ENCODE measurements at places on chromosomes 5 and 9.
A peak's percentile ranks its signal among the peaks of the same experiment; 100 is the strongest.

- DNase-seq: peak; percentile 86
Observed at GRCh38 chr9:109107402-109108240, 12.1 kb downstream of the TMEM245 start.

DNA sequence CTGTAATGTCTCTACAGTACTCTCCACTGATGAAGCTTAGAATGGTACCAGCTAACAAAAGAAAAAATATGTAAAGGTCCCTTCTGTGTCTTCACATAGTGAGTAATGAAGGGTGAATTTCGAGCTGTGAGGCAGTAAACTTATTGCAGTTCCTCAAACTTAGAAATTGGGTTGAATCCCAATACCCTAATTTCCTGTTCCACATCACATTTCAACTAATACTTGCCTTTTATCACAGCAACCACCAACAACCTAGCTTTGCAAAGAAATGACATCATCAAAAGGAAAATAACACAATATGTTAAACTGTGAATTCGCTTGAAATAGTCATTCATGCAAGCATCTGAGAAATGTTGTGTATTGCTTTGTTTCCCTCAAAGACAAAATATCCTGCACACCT, 9.4 kb upstream of the TNFAIP8 start:
- DNase-seq: no peak

GRCh38 chr5:180175015-180175431, 34.0 kb downstream of the RASGEF1C start:
- no peak for DNase-seq

DNA sequence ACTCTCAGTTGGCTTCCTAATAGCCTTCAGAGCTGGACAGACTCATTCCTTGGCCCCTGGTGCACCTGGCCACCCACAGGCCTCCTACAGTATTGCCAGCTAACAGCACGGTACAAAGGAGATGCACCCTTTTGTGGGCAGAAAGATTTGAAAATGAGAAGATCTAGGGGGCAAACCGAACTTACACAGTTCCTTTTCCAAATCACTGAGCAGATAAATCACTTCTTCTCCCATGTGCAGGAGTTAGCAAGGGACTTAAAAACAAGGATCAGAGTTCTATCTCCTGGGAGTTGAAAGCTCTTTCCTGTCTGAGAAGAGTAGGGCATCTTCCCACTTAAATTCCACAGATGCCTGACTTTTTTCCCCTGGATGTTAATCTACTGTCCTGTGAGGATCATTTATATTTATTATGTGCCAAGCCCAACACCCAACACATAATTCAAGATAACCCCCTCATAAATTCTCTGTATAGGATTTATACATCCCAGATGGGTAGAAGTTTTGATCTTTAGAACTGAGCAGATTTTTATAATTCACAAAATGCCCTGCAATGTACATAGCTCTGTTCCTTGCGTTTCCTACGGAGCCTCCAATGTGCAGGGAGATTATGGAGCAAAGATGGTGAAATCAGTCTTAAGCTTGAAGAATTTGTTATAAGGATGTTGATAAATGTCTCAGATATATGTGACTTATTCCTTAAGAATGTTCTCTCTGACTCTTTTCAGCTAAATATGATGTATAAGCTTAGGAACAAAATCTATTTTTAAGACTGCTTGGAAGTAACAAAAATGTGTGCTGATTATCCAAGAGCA, 207.2 kb upstream of the DAPK1 start:
- peak; percentile 94 for DNase-seq

DNA sequence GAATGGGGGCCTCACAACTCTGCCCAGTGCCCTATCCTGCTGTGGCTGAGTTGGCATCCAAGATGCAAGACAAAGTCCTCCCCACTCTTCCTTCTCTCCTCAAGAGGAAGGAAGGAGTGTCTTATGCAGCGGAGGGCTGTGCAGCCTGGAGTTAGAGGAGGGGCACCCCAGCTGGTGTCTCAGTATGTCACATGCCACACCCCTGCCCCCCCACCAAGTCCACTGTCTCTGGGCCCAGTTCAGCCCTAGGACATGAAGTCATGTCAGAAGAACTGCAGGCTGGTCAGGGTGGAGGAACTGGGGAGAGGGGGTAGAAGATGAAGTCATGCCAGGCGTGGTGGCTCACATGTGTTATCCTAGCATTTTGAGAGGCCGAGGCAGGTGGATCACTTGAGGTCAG, 28.0 kb upstream of the SLC28A3 start:
- no peak for DNase-seq

DNA sequence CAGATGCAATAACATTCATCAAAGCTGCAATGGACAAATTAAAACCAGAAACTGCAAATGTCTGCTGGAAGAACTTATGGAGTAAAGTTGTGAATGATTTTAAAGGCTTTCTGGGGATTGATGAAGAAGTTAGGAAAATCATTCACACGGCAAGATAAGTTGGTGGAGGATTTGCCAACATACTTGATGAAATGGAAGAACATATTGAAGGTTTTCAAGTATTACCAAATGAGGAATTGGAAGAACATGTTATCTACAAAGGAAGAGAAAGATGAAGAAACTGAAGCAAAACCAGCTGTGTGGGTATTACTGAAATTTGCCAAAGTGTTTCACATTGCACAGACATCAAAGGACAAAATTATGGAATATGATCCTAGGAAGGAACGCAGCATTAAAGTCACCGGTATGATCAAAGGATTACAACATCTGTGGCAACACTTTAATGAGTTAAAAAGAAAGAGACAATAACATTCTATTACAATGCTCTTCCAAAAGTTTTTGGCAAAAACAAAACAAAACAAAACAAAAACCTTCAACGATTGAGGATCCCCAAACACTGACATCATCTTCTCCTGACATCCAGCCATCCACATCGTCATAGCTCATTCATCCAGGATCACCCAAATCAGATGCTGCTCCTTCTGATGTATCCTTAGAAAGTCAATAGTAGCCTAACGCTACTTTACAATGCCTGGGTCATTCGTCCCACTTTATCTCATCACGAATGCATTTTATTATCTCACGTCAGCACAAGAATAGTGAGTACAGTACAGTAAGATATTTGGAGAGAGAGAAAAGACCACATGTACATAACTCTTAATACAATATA, 61.3 kb upstream of the SMC5 start:
- DNase-seq: no peak

- DNase-seq: peak; percentile 65
Observed at GRCh38 chr5:10635257-10635866, 71.5 kb downstream of the ANKRD33B start.

DNA sequence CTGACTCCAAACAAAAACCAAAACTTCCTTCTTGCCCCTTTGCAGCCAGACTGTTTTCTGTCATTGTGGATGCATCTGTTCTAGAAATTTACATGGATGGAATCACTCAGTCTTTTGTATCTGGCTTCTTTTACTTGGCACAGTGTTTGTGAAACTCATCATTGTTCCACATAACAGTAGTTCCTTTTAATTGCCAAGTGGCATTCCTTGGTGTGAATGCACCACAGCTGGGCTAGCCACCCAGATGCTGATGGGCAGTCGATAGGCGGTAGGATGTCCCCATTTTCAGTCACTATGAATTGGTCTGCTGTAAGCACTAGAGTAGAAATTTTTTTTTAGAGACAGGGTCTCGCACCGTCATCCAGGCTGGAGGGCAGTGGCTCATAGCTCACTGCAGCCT, 6.3 kb upstream of the CLPTM1L start:
- DNase-seq: no peak

GRCh38 chr9:27368316-27368985, 71.5 kb upstream of the EQTN start:
- DNase-seq: peak; percentile 34

GRCh38 chr9:948497-948896, 28.0 kb upstream of the DMRT3 start:
- DNase-seq: no peak

GRCh38 chr5:132426525-132427138, 57.1 kb downstream of the SLC22A5 start:
- peak; percentile 98 for DNase-seq

GRCh38 chr5:149001162-149001561, 61.7 kb downstream of the SH3TC2 start:
- DNase-seq: peak; percentile 42

DNA sequence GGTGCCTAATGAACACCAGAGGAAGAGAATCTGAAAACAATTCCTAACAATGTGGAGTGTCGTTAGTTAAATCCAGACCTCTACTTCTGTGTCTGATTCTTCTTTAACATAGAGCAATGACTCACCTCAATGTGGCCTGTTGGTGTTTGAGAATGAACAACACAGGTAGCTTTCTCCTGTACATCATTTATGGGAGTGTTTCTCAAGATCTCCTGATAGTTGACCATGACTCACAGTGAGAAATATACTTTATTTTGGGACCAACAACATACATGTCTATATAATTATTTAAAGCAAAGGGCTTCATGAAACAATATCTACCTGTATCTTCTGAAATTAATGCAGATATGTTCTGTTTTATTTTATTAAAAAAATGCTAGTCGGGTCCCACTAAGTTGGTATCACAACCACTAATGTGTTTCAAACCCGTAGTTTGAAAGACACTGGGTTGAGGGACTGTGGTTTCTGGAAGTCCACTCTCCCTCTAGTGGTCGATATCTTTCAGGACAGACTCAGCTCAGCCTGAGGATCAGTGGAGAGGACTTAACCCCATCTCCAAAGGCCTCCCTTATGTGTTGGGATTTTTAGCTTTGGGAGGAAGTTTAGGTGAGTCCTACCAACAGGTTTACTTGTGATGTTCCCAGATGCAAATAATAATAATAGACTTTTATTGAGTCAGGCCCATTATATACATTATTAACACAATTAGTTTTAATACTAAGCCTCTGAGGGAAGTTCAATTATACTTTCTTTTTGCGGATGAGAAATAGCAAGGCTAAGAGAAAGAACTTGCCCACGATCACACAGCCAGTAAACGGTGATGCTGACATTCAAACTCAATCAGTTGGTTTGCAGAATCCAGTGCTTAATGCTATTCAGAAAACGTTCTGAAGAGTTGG, 70.0 kb upstream of the KLF9 start:
- peak; percentile 90 for DNase-seq

- DNase-seq: peak; percentile 42
Observed at GRCh38 chr9:19113964-19114679, 11.4 kb upstream of the HAUS6 start.

GRCh38 chr5:25414742-25415141, 770.0 kb upstream of the CDH10 start:
- DNase-seq: peak; percentile 4

DNA sequence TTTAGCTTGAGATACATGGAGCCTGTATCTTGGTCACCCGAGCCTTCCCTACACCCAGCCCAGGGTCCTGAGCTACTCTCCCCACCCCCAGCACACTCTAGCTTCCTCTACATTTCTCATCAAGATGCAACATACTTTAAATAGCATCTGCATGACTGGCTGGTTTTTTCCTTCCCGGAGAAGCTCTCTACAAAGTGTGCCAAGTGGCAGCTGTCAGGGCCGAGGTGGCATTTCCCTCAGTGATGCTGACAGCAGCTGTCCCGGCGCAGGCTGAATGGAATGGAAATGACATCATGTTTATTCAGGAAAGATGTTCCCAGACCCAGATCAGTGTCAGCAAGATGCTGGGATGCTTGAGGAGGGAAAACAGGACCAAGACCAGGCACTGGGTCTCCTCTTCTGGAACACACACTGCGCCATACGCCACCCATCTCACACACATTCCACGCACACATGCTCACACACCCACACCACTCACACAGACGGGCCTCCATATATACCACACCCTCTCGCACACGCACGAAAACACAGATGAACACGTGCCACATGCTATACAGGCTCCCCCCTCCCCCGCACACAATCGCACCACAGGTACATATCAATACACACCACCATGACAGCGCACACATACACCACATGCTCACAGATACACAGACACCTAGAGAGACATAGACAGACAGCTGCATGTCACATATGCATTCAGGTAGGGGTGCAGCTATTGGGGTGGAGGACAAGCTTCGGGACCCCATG, 67.8 kb downstream of the LHX2 start:
- peak; percentile 66 for DNase-seq

Measured in iris pigment epithelial cell (primary cell).